ENCODE measurements at places on chromosomes 5 and 9.

DNA sequence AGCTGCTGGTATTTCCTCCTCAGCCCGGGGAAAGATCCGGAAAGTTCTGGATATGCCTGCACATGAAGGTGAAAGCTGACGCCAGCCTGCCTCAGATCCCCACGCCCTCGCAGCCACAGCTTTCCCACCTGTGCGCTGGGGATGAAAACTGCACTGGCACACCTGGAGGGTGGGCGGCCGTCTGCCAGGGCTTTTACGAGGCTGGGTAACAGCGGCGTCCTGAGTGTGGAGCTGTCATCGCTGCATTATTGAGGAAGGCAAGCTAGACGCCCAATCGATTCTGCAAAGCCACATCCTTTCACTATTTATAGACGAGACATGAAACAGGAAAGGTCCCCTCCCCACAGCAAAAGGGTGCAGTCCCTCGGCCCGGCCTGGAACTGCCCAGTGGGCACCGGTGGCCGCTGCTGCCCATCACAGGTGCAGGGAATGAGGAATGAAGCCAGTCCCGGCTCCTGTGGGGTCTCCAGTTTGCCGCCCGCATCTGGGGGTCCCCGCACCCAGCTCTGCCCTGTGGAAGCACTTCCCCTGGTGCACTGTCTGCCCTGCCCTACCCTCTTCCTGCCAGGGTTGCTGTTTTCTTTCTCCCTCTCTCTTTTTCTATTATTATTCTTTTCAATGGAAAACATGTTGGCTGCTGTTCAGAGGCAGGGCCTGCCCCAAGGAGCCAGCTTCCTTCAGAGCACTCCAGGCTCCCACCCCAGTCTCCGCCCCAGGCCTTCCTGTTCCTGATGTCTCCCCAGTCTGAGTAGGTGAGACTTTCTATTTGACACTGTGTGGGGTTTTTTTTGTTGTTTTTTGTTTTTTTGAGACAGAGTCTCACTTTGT is 7.0 kb downstream of the NOTCH1 start:
- DNase-seq = no peak
- no peaks in the 10 kb centered on the region for H3K27me3 ChIP-seq
- peaks cover 11% of the 10 kb centered on the region for H3K36me3 ChIP-seq
- peak overlapping the region; percentile 4 for H3K4me3 ChIP-seq
- H3K27ac ChIP-seq = peak overlapping the region; percentile 82

DNA sequence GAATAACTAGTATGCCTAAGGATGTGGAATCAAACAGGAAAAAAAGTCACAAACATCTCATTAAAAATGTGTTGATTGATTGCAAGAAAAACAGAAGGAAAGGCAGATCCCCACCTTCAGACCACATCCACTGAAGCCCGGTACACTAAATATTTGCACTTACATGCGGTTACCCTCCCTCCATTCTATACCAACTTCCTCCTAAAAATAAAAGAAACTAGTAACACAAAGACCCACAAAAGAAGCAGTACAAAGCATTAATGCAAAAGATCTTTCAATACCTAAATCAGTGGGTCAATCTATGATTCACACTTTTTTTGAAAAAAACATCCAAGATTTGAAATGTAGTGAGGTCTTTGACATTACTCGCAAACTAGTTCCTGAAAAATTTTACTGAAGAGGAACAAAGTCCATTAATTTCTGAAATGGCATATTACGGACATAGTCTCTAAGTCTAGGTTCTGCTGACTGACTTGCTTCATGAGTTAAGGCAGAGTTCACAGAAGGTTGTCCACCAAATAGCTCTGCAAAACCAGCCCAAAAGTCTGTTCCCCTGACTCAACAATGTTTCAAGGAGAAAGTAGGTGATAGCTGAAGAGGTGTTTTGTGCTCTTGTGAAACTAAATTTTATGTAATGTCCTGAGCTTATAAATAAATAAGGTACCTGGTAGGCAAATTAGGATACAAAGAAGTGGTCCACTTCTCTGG is 100.7 kb downstream of the PAM start:
- H3K4me3 ChIP-seq = no peak overlapping the region
- DNase-seq = no peak
- no peak overlapping the region for H3K27ac ChIP-seq
- no peaks in the 10 kb centered on the region for H3K4me1 ChIP-seq
- H3K36me3 ChIP-seq = no peaks in the 10 kb centered on the region
- no peaks in the 10 kb centered on the region for H3K27me3 ChIP-seq

- H3K4me3 ChIP-seq = no peak overlapping the region
- peaks cover 43% of the 10 kb centered on the region for H3K36me3 ChIP-seq
- H3K27me3 ChIP-seq = no peaks in the 10 kb centered on the region
- H3K27ac ChIP-seq = no peak overlapping the region
- no peak for DNase-seq
Observed at GRCh38 chr5:80784451-80784850, 129.7 kb upstream of the DHFR start.

DNA sequence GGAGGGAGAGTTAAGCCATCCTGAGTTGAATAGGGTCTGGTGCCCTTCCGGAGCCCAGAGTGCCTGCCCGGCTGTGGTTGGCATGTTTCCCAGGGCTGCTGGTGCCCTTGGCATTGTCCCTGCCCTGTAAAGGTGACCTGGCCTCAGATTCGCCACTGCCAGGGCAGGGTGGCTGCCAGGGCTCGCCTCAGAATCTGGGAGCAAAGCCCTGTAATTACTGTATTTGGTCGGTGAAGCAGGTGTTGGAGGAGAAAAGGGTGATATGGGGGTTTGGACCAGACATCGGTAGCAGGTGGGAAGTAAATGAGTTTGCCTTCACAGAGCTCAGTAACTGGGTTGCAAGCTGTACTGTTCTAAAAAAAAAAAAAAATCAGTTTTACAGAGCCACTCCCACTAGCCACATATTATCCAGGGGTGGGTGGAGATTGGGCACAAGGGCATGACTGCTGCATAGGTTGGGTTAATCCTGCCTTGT is 47.6 kb downstream of the RGS3 start:
- no peak for DNase-seq
- peaks cover 42% of the 10 kb centered on the region for H3K36me3 ChIP-seq
- H3K4me1 ChIP-seq = peaks cover 54% of the 10 kb centered on the region
- H3K27ac ChIP-seq = peak overlapping the region; percentile 73
- no peaks in the 10 kb centered on the region for H3K27me3 ChIP-seq
- no peak overlapping the region for H3K4me3 ChIP-seq

DNA sequence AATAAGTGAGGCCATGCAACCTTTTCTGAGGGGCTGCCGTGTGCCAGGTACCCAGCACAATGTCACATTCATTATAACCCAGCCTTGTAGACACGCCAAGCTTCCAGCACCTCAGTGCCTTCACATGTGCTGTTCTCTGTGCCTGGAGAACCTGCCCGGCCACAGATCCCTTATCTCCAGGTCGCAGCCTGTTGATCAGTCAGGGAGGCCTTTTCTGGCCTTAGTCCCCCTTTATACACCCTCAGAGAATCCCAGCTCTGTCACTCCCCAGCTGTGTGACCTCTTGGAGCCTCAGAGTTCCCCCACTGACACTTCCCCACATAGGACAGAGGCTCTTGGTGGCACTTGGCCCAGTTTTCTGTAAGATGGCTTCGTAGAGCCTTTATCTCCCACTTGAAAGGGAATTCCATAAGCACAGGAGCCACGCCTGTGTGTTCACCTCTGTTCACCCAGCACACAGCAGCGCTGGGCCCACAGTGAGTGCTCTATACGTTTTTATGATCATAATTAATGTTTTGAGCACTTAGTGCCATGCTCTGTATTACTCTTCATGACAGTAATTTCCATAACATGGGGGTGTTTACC is 38.7 kb downstream of the NEURL1B start:
- H3K4me3 ChIP-seq = no peak overlapping the region
- peaks cover 10% of the 10 kb centered on the region for H3K4me1 ChIP-seq
- H3K36me3 ChIP-seq = no peaks in the 10 kb centered on the region
- H3K27me3 ChIP-seq = peaks cover 3% of the 10 kb centered on the region

GRCh38 chr9:93963969-93964368 is 8.8 kb upstream of the BARX1 start:
- DNase-seq = peak; percentile 16
- peaks cover 23% of the 10 kb centered on the region for H3K27me3 ChIP-seq
- no peaks in the 10 kb centered on the region for H3K36me3 ChIP-seq
- H3K4me1 ChIP-seq = peaks cover 66% of the 10 kb centered on the region
- H3K4me3 ChIP-seq = no peak overlapping the region

GRCh38 chr5:78594610-78595457 is 53.7 kb downstream of the LHFPL2 start:
- H3K27me3 ChIP-seq = no peaks in the 10 kb centered on the region
- H3K36me3 ChIP-seq = no peaks in the 10 kb centered on the region
- peak overlapping the region; percentile 17 for H3K27ac ChIP-seq
- peak; percentile 91 for DNase-seq

GRCh38 chr9:17246770-17247169 is 111.9 kb downstream of the CNTLN start:
- no peak overlapping the region for H3K4me3 ChIP-seq
- no peaks in the 10 kb centered on the region for H3K27me3 ChIP-seq
- H3K4me1 ChIP-seq = no peaks in the 10 kb centered on the region

DNA sequence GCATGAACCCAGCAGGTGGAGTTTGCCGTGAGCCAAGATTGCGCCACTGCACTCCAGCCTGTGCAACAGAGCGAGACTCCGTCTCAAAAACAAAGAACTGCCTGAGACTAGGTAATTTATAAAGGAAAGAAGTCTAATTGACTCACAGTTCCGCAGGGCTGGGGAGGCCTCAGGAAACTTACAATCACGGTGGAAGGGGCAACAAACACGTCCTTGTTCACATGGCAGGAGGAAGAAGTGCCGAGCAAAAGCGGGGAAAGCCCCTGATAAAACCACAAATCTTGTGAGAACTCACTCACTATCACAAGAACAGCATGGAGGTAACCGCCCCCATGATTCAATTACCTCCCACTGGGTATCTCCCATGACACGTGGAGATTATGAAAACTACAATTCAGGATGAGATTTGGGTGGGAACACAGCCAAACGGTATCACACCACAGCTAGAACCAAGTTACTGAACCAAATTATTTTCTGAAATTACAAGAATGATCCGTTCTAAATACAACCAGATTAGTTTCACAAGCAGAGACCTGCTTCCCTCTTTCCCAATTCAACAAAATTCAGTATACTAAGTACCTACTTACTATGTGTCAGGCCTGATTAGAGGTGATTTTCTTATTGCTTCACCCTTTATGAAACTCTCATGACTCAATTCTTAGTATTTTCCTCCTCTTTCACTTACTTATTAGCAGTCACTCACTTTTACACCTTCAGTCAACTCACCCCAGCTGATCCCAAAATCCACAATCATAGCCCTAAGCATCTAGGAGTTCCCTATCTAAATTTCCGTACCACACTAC is 8.4 kb downstream of the UBTD2 start:
- H3K4me3 ChIP-seq = no peak overlapping the region
- H3K27ac ChIP-seq = no peak overlapping the region
- DNase-seq = no peak

- H3K4me1 ChIP-seq = no peaks in the 10 kb centered on the region
- DNase-seq = no peak
- H3K4me3 ChIP-seq = no peak overlapping the region
- H3K27ac ChIP-seq = no peak overlapping the region
Observed at GRCh38 chr5:42520203-42520602, 97.0 kb downstream of the GHR start.

- no peak overlapping the region for H3K4me3 ChIP-seq
- no peak for DNase-seq
- no peak overlapping the region for H3K27ac ChIP-seq
- H3K36me3 ChIP-seq = no peaks in the 10 kb centered on the region
Observed at GRCh38 chr9:93824386-93825294, 130.5 kb downstream of the BARX1 start.

DNA sequence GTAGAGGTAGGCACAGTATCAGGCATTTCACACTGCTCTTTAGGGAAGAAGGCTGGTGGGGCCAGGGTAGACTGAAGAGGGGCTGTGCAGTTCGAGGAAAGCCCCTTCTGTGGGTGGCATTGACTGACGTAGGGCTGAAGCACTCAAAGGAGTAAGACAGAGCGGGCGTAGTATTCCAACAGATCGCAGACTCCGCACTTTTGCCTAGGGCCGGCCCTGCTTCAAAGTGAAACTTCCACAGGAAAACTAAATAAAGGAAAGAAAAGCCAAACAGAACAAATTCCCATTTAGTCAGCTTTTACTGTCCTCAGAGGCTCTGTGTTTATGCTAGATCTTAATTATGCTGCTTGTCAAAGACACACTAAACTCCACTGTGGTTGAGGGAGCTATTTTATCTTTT is 493.0 kb upstream of the WWC1 start:
- no peaks in the 10 kb centered on the region for H3K27me3 ChIP-seq
- DNase-seq = no peak
- H3K4me1 ChIP-seq = no peaks in the 10 kb centered on the region
- no peak overlapping the region for H3K4me3 ChIP-seq

GRCh38 chr9:92522983-92523970 is 12.5 kb downstream of the ECM2 start:
- H3K36me3 ChIP-seq = no peaks in the 10 kb centered on the region
- no peaks in the 10 kb centered on the region for H3K27me3 ChIP-seq
- H3K4me1 ChIP-seq = no peaks in the 10 kb centered on the region
- DNase-seq = no peak
- no peak overlapping the region for H3K4me3 ChIP-seq

DNA sequence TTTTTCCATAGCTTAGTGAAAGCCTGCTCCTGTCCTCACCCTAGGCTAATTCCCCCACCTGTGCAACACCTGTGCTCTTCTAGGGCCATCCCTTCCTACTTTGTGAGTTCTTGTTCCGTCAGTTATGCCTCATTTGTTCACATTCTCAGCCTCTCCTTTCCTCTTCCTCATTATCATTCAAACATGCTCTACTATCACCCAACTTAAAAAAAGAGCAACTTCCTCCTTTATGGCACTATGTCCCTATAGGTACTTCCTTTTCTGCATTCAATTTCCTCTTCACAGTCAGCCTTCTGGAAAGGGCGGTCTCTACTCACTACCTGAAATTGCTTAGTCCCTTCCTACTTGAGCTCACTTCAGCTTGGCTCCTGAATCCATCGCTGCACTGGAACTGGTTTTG is 111.8 kb upstream of the LHFPL2 start:
- H3K27ac ChIP-seq = no peak overlapping the region
- H3K4me1 ChIP-seq = peaks cover 8% of the 10 kb centered on the region
- no peaks in the 10 kb centered on the region for H3K36me3 ChIP-seq
- H3K27me3 ChIP-seq = no peaks in the 10 kb centered on the region
- DNase-seq = no peak

GRCh38 chr9:85268131-85268530 is 473.6 kb downstream of the AGTPBP1 start:
- no peaks in the 10 kb centered on the region for H3K27me3 ChIP-seq
- no peaks in the 10 kb centered on the region for H3K36me3 ChIP-seq
- peak; percentile 15 for DNase-seq
- H3K4me1 ChIP-seq = no peaks in the 10 kb centered on the region
- no peak overlapping the region for H3K27ac ChIP-seq
- no peak overlapping the region for H3K4me3 ChIP-seq

- DNase-seq = no peak
- no peaks in the 10 kb centered on the region for H3K27me3 ChIP-seq
- no peak overlapping the region for H3K4me3 ChIP-seq
- no peaks in the 10 kb centered on the region for H3K36me3 ChIP-seq
Observed at GRCh38 chr5:14983666-14984441, 112.3 kb upstream of the ANKH start.
